ENCODE measurements at places on chromosomes 6 and 20.

- DNase-seq, result no peak
These were observed 4.9 kb downstream of the SPINT4 start for GRCh38 chr20:45727044-45727443.

DNA sequence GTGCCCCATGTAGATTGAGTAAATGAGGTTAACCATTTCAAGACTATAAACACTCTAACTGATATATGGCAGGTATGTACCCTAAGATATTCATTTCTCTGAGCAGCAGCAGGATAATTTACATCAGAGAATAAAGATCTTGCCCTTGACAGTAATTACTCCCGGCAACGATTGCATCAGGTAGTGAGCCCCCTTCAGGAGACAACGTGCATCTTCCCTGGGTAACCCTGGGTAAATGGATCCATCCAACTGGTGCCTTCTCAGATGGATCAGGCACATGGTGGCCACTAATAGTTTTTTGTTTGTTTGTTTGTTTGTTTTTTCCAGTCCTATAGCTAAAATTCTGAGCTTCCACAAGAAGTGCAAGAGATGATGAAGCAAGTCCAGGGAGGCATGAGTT is 469.4 kb upstream of the SLC35B3 start:
- no peak for DNase-seq

DNA sequence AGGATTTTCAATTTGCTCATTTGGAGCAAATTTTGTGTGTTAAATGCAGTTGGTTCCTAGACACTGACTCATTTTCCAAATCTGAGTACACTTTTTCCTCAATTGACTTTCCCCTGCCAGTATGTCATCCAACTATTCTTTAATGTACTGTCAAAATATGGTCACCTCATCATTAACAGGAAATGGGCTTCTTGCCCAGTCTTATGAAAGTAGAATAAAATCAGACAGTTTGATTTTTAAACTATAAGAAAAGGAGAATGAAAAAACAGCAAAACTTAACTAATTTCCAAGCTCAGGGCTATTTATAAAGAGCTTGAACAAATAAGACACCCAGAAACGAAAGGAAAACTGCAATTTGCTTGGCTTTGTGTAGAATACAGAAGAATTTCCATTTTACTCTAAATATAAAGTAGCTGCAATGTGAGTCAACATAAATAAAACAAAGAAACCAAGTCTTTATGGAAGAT is 43.7 kb upstream of the RAB23 start:
- no peak for DNase-seq

DNA sequence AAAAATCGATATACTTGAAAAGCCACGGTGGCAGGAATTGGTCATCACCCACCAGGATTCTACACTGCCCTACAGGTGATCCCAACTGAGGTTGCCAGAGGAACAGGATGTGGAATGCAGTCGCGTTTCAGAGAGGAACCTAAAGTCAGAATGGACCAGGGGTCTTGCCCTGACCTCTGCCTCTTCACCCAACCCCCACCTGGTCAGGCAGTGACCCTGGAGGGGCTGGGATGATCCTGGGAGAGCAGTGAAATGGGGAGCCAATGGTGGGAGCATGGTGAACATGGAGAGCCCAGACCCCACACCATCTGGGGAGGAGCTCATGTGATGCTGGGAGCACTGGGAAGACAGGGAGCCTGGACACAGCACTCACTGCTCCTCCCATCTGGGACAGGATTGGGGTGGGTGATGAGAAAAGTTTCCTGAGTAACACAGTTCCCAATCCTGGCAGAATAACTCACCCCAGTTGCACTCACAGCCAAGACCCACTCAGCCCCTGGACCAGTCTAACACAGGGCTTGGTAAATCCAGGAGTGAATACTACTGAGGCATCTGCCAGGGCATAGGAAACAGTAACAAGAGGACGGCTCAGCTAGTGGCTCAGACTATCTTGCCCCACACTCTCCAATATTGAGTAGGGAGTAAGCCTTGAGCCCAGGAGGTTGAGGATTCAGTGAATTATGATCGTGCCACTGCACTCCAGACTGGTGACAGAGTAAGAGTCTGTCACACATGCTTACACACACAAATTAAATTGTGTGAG is 1.7 kb upstream of the ULBP2 start:
- no peak for DNase-seq

GRCh38 chr6:157030755-157031154 is 253.6 kb downstream of the ARID1B start:
- DNase-seq, result no peak

DNA sequence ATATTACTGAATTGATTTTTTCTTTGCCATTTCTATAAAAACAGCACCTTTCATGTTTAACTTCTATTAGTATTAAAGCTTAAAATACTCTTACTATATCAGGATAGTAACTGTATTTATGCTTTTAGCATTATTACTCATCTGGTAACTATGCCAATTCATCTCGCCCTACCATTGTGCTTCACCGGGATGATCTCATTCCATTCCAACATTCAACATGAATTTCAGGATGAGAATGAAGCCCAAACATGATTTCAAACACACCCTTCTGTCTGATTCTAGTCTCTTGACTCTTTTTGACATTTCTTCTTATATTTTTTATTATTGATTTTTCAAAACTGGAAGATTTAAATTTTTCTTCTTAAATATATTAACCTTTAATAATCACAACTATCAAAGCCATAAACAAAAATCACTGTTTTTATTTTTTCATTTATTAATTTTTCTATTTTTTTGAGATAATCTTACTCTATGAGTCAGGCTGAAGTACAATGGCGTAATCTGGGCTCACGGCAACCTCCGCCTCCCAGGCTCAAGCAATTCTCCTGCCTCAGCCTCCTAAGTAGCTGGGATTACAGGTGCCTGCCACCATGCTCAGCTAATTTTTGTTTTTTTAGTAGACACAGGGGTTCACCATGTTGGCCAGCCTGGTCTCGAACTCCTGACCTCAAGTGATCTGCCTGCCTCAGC is 46.7 kb downstream of the GJA1 start:
- DNase-seq, result no peak

Data from pancreas (tissue), 10 donors.